Mesothelial cell of epicardium (in vitro differentiated cells): ENCODE measurements at places on chromosomes 1 and 21. TPM values are rescaled to one million over a fixed set of nuclear protein-coding genes. Genes with fewer than 3 reads are reported as not detected.

The LCE7A gene
- not detected in 3 replicates for total RNA-seq

The RNF223 gene
- total RNA-seq, result 0.27 to 0.57 TPM (median 0.40 TPM) in 3 replicates

The TNFRSF9 gene
- 2.0 to 2.3 TPM (median 2.2 TPM) in 3 replicates for total RNA-seq

GRCh38 chr1:245717611-245718010 is 562.8 kb downstream of the KIF26B start:
- DNase-seq, result no peak

DNA sequence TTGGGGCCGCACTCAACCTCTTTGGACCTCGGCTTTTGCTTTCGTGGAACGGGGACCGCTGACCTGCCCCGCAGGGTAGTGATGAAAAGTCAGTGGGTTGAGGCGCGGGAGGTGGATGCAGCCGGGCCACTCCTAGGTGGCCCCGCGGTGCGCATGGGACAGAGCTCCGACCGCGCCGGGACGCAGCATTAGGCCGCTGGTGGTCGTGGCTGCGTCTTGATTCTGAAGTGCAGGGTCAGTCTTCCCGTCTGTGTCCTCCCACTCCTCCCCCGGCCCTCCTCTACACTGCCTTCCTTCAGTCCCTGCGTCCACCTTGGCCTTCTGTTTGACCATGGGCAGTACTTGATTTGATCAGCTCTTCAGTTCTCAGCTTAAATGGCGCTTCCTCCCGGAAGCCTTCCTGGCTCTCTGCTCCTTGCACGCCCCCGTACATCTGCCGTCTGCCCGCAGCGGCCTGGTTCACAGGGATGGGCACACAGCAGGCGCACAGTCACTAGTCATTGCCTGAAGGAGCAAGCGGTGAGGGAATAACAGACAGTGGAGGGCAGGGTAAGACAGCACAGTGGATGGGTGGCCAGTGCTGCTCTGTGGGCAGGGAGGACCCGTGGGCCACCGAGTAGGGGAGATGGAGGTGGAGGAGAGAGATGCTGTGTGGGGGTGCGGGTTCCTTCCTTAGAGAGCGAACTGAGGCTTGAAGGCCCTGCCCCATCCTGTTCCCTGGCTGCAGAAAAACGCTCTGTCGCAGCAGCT is 633 bp downstream of the THEMIS2 start:
- no peak for DNase-seq

DNA sequence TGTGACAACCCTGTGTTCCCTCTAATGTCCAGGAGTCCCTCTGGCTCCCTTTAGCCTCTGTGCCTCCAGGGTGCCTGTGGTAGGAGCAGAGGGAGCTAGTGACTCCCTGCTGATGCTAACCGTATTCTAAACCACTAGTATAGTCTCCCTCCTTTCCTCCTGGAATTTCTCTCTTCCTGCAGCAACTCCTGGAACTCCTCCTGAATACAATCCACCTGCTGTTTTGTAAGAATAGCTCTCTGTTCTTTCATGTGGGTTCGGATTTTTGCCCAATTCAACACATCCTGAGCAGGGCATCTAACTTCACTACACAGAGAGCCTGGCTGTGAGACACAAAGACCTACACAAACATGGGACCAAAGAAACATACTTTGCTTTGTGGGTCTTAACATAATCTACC is 107.9 kb downstream of the RUNX1 start:
- no peak for DNase-seq

- DNase-seq, result peak; percentile 63
Observed at GRCh38 chr1:2594001-2594640, 7.5 kb downstream of the PRXL2B start.

DNA sequence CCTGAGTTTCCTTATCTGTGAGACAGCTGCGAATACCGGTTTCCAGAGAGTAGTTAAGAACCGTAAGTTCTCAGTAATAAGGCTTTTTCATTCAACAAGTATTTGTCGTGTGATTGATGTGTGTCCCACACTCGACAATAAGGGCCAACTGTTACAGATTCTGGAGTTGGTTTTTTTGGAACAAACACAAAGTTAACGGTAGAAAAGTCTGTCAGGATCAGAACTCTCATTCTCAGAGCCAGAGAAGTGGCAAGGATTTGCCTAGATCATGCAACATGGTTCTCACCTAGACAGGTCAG is 837 bp downstream of the NUDC start:
- DNase-seq, result no peak

DNA sequence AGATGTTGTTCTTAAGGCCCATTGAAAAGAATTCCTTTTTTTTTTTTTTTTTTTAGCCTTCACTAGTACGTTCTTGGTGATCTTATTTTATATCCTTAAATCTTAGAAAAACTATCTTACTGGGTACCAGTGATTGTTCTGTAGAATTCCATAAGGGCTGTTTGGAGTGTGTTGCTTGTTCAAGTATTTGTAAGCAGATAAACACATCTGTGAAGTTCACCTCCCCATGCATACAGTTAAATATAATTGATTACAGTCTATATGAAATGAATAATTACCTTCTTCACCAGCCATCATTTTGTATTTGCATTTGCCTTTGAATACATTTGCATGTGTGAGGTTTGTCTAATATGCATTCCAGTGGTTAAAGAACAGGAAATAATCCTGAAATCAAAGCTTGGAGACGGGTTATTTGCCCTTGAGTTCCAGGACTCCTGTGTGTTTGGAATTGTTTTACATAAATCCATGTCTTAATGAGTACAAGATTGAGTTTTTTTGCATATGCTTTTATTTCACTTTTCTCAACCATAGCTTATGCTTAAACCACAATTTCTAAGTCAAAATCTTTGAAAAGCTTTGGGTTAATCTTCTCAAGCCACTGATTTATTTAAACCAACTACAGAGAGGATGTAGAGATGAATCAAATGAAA is 73.1 kb downstream of the VPS13D start:
- DNase-seq, result no peak

GRCh38 chr1:219697682-219698081 is 84.8 kb upstream of the ZC3H11B start:
- no peak for DNase-seq

DNA sequence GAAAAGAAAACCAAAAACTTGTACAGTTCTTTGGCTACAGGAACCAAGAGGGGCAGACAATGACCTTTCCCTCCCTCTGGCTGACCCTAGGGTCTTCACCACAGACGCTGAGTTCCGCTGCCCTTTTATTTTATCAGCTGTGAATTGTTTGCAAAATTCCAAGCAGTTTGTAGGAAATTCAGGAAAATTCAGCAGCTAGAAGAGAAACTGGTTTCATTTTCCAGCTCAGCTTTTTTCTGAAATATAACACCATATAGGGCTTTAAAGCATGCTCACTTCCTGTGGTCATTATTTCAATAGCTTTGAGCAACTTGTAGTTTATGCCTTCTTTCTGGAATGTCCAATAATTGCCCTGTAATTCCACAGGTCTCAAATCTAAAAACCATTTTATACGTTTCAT is 5.5 kb upstream of the PIK3R3 start:
- no peak for DNase-seq

GRCh38 chr1:24720152-24720551 is 25.1 kb upstream of the CLIC4 start:
- no peak for DNase-seq

DNA sequence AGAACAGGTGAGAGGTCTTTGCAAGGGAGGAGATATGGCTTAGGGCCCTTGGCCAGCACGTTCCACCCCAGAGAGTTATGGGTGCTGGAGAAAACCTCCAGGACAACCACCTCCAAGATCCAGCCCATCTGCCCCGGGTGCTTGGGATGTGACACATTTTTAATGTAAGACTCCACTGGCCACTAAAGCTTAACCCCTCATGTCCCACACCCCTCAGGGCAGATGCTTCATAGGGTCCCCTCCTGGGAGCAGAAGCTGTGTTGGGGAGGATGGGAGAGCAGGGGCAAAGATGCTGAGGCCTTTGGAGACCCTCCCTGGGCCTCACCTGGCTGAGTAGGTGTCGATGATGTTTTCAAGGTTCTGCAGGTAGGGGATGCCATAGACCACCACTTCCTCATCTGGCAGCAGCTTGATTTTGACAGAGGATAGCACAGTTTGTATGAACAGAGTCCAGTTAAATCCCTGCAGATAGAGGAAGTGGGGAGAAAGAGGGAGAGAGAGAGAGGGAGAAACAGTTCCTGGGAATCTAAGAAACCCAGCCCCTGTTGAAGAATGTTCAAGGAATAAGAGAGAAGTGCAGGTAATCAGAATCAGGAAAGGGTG is 11.9 kb downstream of the PRXL2B start:
- no peak for DNase-seq

DNA sequence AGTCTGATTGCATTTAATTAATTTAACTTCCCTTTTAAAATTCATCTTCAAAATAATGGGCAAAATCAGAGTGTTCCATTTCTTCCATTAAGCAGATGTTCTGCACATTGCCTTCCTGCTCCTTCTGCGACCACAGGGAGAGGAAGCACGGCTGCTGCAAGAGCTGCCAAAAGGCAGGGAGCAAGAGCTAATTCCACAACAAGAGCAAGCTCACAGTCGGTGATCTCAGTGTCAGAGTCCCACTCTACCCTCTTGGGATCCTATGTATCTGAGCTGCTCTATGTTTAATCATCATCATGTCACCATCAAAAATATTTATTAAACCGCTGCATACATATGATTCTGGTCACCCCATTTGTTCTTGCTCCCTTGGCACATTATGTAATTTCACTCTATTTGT is 255.3 kb upstream of the CAMK1G start:
- DNase-seq, result no peak

- no peak for DNase-seq
Observed at GRCh38 chr1:54111624-54112023, 41.2 kb downstream of the CDCP2 start.

DNA sequence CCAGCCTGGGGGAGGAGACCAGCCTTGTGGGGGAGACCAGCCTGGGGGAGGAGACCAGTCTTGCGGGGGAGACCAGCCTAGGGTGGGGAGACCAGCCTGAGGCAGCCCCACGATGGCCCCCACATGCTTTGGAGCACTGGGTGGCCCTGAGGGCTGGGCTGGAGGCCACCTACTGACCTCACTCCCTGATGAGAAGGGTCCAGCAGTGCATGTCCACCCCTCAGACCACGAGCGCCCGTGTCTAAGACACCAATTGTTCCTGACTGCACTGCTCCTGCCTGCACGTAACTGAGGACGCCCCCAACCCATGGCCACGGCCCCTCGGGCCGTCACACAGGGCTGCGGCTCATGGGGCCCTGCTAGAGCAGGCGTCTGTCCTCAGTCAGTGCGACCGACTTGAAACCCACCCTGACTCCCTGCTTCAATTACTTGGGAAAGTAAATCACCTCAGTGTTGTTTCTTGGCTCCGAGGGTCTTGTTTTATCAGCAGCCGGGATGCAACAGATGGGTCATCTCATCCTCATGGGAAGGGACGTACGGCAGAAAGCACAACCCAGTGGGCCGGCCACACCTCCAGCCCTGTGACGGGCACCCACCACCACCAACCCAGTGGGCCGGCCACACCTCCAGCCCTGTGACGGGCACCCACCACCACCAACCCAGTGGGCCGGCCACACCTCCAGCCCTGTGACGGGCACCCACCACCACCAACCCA is at the start of gene SPATC1L:
TSS of gene SPATC1L (minus strand) at position 550 of the 715 bp plus-strand sequence. CDS start 1,643 bp downstream, outside the sequence.
- DNase-seq, result peak; percentile 76

GRCh38 chr1:95084317-95085176 is 11.8 kb upstream of the ALG14 start:
- DNase-seq, result no peak

- no peak for DNase-seq
Observed at GRCh38 chr1:92957030-92957734, 4.1 kb downstream of the DIPK1A start.

GRCh38 chr1:181317261-181317930 is 165.9 kb upstream of the CACNA1E start:
- no peak for DNase-seq

DNA sequence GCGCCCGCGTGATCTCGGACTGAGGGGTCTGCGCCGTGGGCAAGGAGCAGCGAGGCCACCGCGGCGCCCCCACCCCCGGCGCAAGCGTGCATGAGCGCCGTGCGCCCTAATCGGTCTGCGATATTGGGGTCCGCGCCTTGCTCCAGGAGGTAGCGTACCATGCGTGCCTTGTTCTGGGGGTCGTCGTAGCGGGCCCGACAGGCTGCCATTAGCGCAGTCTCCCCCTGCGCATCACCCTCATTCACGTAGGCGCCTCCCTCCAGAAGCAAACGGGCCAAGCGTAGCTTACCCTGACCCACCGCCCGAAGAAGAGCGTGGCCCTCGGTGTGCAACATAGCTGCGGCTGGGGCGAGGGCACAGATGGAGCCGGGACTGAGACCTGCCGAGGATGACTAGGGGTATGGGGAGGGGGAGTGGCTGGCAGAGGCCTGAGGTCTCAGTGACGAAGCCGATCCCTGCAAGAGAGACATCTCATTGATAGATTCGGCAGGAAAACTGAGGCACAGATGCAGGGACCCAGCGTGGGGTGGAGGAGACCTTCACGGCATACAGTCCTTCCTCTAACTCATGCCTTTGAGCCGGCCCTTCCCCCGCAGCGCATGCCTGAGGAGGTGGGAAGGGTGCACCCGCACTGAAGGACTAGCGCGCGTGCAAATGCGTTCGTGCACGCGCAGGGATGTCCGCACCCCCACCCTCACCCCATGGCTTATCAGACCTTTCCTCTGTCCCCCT is 2.8 kb downstream of the ANKRD34A start:
- no peak for DNase-seq

DNA sequence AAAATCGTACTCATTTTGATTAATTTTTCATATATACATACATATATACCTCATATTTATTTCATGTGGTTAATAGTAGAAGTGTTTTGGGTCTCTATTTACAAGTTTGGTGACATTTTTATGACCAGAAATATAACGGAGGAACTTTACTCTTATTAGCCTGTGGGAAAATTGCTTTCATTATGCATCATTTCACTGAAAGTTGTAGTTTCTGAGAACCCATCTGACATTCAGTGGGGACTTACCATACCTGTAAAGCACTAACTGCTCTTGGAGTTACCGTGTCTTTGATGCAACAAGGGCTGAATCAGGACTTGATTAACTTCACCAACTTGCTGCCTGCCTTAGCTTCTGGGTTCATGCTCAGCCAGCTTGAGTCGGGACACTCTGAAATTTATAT is 49.9 kb upstream of the ITPKB start:
- DNase-seq, result no peak

DNA sequence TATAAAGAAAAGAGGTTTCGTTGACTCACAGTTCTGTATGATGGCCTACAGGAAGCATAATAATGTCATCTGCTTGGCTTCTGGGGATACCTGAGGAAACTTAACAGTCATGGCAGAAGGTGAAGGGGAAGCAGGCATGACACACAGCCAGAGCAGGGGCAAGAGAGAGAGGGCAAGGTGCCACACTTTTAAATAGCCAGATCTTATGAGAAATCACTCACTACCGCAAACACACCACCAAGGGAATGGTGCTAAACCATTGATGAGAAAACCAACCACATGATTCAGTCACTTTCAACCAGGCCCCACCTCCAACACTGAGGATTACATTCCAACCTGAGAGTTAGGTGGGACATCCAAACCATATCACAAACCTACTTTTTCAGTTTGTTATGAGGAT is 245.9 kb upstream of the SGIP1 start:
- DNase-seq, result no peak

DNA sequence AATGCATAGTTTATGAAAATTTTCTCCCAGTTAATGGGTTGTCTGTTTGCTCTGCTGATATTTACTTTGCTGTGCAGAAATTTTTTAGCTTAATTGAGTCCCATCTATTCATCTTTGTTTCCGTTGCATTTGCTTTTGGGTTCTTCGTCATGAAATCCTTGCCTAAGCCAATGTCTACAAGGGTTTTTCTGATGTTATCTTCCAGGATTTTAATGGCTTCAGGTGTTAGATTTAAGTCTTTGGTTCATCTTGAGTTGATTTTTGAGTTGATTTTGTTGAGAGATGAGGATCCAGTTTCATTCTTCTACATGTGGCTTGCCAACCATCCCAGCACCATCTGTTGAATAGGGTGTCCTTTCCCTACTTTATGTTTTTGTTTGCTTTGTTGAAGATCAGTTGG is 85.2 kb downstream of the DRAM2 start:
- no peak for DNase-seq

GRCh38 chr1:15180945-15181523 is 27.5 kb downstream of the TMEM51 start:
- DNase-seq, result no peak
